Chondrocyte (in vitro differentiated cells): ENCODE measurements at places on chromosomes 6 and 20.

DNA sequence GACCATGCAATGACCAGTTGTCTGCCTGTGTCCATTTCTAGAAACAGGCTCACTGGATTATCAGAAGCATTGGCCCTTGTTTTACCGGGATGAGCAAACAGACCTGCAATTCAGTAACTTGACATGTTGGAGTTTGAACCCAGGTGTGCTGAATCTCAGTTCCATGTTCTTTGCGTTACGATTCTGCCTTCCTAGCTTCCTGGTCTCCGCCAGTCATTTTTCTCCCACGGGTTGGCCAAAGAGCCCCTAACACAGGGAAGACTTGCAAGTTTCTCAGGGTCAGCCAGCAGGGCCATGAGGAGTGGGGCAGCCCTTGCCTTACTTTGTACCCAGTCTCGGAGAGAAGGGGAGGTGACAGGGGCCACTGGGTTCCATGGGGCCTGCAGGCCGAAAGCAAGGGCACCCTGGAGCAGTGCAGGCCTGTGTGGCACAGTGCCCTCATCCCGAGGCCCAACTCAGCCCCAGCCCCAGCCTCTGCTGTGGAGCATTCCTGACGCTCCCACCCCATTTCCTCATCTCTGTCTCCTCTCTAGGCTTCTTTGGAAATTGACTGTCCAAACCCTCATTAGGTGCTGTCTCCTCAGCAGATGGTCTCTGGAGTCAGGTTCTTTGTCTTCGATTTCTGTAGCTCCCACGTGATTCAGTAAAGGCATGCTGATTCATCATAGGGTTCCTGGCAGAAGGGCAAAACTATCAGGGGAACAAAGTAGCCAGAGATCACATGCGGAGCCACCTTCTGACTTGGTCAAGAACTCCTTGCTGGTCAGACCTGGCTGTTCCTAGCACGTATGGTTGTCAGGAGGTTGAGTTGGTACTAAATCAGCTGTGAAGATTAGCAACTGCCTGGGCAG, 23.6 kb downstream of the CDS2 start:
- no peak for DNase-seq

DNA sequence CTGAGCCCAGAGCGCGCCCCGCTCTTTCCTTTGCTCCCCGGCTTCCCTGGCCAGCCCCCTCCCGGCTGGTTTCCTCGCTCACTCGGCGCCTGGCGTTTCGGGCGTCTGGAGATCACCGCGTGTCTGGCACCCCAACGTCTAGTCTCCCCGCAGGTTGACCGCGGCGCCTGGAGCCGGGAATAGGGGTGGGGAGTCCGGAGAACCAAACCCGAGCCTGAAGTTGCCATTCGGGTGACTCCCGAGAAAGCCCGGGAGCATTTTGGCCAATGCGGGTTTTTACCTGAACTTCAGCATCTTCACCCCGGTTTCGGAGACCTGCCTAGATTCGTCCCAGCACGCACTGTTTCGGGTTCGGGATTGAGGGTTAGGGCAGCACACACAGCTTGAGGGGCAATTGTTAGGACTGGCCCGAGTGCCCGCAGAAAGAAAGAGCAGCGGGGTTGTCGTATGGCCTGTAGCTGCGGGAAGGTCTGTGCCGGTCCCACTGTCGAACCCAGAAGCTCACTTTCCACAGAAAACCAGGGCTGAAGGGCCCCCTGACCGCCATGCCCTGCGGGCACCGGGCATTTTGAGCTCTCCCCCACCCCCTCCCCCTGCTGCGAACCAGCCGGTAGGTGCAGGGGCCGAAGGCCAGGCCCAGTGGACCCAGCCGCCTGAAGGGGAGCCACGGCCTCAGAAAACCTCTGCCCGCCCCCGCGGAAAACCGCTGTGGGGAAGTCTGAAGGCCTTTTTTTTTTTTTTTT, 2.1 kb downstream of the FOXP4 start:
- no peak for DNase-seq

DNA sequence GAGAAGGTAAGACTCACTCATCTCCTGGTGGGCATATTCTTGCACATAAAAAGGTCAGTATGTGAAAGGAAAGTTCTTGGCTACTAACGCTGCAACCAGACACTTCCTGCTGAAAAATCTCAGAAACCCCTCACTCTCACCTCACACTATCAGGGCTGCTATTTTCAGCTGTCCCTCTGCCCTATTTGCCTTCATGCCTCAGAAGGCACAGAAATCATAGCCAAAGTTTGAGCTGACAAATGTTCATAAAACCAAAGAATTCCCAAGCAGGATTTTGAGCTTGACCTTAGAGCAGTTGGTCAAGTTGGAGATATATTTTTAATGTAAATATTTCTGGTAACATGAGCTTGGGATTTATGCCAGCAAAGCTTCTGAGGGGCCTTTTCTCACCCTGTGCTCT, 806.2 kb downstream of the MAFB start:
- no peak for DNase-seq

GRCh38 chr6:45966340-45966739, 49.3 kb downstream of the CLIC5 start:
- no peak for DNase-seq

- DNase-seq: no peak
Observed at GRCh38 chr20:61407561-61407960, 155.5 kb downstream of the CDH4 start.

- DNase-seq: peak; percentile 70
Observed at GRCh38 chr20:25281541-25281991, 33.7 kb downstream of the PYGB start.

GRCh38 chr20:17456279-17456678, 74.9 kb downstream of the BFSP1 start:
- no peak for DNase-seq

DNA sequence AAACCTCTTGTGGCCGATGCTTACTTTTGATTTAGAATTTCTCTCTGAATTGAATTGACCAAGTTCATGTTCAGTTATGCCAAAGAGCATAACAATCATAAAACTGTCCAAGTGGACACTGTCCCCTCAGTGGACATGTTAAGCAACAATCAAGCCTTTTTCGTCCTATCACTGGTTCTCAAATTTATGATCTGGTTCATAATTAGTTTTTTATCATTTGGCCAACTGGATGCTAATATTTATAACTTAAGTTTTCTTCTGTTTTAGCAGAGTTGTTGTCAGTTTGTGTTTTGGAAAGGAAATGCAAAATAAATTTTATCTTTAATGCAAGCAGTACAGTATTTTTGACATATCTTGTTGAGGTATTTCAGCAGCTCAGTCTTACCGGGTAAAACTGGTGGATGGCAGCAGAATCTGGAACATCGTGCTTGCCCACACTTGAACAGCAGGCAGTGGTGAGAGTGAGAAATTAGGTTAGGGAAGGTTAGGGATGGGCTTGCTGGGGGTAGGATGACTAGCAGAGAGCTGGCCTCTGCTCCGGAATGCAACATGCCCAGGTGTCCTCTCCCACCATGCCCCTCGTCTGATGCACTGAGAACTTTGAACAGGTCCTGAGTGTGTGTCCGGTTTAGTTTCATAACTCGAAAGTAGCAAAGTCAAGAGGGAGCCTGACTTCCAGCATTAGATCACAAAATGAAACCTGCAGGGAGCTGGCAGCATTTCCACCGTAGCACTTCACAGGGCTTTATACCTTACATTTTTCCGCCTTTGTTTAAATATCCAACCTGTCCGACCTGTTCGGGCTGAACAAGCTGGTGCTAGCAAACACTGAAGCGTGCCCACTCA, 93.1 kb downstream of the RREB1 start:
- no peak for DNase-seq

DNA sequence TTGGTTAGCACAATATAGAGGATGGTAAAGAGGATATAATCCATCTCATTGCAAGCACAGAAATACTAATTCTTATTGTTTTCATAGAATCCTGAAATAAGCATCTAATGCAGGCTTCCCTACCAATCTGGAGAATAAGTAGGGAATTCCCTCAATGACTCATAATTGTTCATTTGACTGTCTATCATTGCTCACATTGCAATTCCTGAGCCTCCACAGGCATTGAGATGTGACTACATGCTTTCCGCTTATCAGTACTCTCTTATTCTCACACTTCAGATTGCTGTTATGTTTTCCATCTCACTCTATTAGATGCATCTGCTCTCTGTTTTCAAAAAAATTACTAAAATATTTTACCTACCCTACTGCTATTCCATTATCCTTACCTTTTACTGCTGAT, 216.2 kb upstream of the PRSS16 start:
- no peak for DNase-seq

GRCh38 chr6:162713974-162714780, 13.4 kb downstream of the PRKN start:
- DNase-seq: no peak

- no peak for DNase-seq
Observed at GRCh38 chr6:43491750-43492661, 14.6 kb downstream of the TJAP1 start.

DNA sequence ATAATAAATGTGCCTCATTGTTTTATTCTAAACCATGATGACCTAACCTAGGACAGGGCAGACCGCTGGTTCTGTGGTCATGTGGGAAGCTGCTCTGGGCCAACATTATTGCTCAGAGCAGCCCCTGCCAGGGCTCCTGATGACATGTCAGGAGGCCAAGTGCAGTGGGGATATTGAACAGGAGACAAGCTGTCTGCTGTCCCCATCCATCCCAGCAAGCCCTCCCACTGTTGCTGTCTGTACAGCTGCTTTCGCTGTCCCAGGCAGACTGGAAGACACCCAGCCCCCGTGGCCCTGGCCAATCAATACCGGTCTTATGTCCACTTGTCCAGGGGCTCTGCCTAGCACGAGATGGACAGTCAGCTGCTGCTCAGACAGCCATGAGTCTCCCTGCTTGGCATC, 43.2 kb upstream of the FNDC1 start:
- no peak for DNase-seq

DNA sequence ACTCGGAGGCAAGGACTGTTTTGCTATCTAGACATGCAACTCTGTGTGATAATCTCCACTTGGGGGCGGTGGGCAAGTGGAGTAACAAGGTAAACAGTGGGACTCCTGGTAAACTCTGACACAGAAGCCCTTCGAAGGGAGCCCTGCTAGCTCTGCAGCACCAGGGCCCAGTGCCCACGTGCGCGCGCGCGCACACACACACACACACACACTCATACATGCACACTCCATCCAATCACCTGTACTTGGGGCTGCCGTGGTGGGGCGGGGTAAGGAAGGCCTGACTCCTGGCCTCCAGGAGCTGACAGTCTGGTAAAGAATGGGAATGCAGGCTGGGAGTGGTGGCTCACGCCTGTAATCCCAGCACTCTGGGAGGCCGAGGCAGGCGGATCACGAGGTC, 36.4 kb downstream of the TAF4 start:
- no peak for DNase-seq

DNA sequence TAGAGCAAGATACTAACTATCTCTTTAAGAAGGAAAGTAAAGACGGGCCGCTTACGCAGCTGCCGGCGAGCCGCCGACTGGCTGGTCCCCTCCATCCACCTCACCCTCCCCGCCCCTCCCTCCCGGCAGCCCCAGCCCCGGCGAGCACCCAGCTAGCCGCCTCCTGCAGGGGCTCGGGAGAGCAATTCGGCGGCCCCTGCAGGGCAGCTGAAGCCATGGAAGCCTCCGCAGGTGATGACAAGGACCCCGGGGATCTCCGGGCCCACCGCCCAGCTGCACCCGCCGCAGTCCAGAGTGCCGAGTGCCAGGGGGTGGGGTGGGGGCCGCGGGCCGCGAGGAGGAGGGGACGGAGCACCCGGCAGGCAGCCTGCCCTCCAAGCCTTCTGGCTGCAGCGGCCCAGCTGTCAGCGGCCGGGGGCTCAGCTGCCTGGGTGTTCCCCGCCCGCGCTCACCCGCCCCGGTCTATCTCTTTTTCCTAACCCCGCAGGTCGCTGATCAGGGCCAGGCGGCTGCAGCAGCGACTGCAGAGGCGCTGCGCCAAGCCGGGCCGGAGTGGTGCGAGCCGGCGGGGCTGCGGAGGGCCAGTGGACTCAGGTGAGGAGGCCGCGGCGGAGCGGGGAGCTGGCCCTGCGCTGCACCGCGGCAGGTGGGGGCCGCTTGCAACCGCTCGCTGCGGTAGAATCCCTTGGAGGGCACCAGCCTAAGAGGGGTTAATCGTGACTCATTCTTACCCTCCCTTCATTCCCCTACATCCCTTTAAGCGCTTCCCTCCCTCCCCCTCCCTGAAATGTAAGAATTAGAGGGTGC, at the start of gene SNPH:
TSS of gene SNPH (plus strand) at position 128 of the 807 bp plus-strand sequence. CDS start 29,946 bp downstream, outside the sequence.
- DNase-seq: no peak

DNA sequence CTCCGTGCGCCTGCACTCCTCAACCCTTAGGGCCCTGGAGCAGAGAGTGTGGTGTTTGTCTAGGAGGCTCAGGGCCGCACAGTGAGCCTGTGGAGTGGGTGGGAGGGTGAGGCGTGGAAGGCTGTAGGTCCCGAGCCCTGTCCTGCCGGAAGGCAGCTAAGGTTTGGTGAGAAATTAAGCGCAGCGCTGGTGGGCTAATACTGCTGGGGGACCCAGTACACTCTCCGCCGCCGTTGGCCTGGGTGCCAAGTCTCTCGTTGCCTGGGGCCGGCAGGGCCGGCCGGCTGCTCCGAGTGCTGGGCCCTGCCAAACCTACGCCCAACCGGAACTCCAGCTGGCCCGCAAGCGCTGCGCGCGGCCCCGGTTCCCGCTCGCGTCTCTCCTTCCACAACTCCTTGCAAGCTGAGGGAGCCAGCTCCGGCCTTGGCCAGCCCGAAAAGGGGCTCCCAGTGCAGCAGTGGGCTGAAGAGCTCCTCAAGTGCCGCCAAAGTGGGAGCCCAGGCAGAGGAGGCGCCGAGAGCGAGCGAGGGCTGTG, 40.4 kb upstream of the MCUR1 start:
- DNase-seq: no peak

DNA sequence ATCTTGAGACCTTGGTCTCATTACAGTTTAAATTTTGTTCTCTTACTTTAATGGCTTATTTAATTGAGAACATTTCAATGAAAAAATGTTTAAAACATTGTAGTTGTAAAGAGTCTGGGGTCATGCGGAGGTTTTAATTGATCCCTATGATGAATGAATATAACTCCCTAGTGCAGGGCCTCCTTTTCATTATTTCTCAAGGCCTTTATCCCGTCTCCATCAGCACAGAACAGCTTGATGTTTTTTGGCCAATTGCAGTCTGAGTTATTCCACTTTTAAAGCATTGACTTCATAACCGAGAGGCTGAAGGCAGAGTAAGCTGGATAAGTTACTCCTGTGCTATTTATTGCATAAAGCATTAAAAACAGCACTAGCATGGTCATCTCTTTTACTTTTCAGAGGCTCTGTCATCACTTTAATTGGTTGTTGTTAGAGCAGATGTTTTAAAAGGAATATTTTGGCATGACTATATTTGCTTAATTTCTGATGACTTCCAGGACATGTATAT, 83.4 kb downstream of the DTD1 start:
- no peak for DNase-seq

DNA sequence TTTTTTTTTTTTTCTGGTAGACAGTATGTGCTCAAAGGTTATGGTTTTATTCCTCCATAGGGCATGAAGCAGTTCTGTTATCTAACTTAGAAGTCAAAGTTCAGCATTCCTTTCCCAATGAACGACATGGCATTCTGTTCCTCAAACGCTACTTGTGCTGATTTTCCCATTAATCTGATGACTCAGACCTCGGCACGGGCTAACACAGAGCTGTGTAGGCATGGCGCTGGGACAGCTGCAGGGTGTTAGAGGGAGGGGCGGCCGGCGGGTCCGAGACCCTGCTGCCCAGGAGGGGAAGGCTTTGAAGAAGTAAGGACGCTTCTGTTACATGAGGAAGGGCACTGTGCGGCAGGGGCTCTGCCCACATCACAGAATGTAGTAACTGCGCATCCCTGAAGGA, 93.6 kb upstream of the AGPAT4 start:
- no peak for DNase-seq

GRCh38 chr6:84498905-84499304, 265.5 kb downstream of the TBX18 start:
- no peak for DNase-seq
